ENCODE measurements at places on chromosomes 4 and X.

DNA sequence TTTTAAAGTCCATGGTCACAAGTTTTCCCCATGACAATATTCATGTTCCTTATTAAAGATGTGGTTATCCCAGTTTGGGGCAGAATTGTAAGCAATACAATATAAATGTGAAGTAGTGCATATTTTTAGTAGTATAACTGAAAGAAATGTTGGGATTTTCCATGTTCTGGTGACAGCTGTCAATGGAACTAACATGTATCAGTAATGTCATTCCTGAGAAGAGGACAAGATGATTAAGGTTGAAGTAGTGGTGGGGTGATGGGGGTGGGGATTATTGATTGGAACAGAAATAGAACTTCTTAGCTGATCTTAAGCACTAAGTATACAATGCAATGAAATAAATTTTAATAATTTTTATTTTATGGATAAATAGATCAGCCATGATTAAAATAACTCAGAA is 81.6 kb downstream of the PDHA2 start:
- no peak for DNase-seq

DNA sequence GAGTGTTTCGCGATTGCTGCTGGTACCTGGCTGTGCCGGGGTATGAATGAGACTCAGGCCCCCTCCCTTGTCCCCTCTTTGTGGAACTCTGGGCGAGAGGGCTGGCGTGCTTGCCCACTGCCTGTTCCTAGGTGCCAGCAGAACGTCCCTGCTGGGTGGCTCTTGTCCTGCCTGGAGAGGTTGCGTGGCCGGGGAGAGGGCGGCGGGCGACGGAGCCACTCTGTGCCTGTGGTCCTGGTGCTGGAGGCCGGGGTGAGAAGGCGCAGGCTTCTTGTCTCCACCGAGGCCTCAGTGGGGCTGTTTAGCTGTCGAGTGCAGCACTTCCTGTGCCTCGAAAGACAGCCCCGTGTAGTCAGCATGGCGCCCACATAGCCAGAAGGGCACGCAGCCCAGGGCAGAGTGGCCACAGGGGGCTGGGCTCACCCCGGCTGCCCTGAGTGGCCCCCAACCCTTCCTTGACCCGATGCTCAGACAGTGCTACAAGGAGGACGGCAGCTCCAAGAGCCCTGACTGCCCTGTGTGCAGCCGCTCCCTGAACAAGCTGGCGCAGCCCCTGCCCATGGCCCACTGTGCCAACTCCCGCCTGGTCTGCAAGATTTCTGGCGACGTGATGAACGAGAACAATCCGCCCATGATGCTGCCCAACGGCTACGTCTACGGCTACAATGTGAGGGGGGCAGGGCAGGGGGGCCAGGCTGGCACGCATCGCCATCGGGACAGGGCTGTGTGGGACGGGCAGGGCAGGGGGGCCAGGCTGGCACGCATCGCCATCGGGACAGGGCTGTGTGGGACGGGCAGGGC is 8.9 kb upstream of the UVSSA start:
- DNase-seq = no peak

DNA sequence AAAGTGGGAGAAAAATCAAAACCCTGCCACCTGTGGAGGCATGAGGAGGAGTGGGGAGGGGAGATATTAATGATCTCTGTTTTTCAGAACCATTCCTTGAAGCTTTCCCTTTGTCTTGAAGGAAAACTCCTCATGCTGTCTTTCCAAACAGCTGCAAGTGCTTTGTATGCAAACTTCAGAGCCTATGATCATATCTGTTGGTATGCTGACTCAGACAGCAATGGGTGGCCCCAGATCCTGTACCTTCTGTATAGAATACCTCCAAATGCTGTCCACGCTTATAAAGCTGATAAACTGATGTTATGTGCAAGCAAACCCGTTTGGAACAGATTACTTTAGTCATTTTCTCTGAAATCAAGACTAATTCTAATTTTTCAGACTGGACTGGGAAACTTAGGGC is 31.9 kb downstream of the BMP15 start:
- DNase-seq = no peak

- DNase-seq = no peak
Observed at GRCh38 chr4:65845199-65845773, 175.0 kb upstream of the EPHA5 start.

- no peak for DNase-seq
Observed at GRCh38 chrX:5907207-5907606, 321.5 kb downstream of the NLGN4X start.

DNA sequence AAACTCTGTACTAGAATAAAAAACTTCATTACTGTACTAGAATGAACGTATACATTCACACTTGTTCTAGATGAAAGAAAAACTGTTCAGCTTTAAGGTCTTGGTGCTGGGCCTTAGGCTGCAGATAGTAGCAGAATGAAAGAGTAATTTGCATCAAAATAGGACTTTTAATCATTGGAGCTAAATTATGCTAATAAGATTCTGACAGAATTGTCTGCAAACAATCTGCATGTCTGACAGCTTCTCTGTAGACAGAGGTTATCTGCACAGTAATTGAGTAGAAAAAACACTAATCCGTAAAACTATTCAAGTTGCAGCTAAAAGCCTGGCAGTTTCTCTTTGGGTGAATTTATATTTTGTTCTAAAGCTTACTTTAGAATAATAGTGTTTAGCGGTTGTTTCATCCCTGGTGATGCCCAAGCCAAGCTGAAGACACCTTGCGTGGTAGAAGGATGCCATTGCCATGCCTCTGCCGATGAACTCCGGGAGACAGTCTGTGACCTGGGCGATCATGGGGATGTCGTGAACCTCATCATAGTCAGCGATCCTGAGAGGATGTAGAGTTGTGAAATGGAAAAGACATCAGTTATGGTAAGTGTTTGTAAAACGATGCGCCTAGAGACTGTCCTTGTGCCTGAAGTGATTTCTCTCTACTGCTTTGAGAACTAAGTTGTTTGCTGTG is 25.3 kb downstream of the LRP2BP start:
- no peak for DNase-seq

GRCh38 chr4:173370130-173370476 is 651 bp upstream of the SAP30 start:
- no peak for DNase-seq

DNA sequence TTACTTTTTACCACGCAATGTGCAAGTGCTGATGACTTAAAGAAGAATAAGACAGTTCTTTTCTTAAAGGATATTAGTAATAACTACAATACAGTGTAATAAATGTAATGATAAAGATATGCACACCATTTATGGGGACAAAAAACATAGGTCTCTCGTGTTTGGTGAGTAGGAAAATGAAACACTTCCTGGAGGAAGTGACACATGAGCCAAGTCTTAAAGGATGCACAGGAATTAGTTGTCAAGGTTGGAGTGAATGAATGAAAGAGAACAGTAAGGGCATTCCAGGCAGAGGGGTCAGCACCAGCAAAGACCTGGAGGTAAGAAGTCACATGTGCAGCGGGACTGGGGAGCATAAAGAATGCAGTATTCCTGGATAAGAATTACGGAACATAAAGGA is 112.7 kb downstream of the SH3RF1 start:
- no peak for DNase-seq

DNA sequence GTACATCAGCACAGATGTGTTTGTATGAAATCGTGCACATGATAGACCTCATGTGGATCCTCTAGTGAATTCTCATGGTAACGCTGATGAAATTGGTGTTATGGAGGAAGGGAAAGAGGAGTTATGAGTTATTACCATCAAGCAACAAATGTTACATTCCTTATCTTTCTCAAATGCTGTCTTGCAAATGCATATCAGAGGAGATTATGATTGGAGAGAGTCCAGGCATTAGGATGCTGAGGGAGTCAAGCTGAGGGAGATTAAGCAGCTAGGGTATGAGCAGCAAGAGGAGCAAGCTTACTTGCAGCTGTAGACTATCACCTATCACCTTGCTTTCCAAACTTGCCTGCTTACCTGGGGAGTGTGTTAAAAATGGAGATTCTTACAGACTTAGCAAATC is 36.8 kb upstream of the SFRP2 start:
- no peak for DNase-seq

- DNase-seq = no peak
Observed at GRCh38 chrX:39063037-39063436, 261.8 kb downstream of the MID1IP1 start.

- no peak for DNase-seq
Observed at GRCh38 chr4:53235547-53235946, 130.3 kb downstream of the SCFD2 start.

DNA sequence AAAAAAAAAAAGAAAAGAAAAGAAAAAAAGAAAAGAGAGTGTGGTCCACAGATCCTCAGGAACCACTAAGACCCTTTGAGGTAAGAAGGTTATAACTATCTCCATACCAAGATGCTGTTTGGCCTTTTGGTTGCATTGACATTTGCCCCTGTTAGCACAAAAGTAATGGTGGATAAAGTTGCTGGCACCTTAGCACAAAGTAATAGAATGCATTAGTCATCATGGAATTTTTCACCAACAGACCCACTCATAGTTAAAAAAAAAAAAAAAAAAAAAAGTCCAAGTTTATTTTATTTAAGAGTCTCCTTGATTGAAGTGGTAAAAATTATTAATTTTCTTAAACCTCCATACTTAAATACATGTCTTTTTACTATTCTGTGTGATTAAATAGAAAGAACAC is 78.4 kb upstream of the RBPJ start:
- DNase-seq = no peak

DNA sequence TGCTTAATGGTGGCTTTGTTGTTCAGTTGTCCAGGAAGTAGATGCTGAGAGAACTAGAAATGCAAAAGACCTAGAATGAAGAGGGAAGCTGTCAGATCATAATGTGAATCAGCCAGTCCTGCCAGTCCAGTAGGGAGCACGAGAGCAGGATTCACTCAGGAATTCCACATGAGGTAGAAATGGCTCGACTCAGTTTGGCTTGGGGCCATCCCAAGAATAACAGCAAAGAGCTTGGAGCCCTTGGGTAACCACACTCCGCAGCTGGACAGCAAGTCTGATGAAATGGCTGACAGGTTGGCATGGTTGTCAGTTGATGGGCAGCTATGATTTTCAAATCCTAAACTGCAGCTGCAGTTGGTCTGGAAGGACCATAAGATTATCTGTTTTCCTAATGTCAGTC is 44.5 kb upstream of the WDR1 start:
- DNase-seq = no peak

DNA sequence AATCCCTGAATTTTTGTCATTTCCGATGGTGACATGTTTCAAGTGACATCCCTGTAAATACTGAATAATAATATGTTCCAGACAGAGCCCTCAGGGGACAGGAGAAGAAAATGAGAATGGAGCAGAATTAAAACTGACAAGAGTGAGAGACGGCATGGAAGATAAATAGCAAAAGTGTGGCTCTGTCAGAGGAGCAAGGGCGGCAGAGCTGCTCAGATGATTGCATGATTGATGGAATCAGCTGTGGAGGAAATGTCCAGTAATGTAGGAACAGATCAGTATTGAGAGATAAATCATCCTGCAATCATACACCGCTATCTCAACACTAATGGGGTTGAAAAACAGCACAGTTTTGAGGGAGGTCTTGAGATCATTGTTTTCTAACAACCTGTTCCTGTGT is 350.3 kb downstream of the STIM2 start:
- no peak for DNase-seq

- peak; percentile 22 for DNase-seq
Observed at GRCh38 chr4:113636877-113637276, 124.7 kb downstream of the CAMK2D start.

GRCh38 chrX:57528670-57529255 is 63.0 kb upstream of the ZXDB start:
- peak; percentile 1 for DNase-seq

DNA sequence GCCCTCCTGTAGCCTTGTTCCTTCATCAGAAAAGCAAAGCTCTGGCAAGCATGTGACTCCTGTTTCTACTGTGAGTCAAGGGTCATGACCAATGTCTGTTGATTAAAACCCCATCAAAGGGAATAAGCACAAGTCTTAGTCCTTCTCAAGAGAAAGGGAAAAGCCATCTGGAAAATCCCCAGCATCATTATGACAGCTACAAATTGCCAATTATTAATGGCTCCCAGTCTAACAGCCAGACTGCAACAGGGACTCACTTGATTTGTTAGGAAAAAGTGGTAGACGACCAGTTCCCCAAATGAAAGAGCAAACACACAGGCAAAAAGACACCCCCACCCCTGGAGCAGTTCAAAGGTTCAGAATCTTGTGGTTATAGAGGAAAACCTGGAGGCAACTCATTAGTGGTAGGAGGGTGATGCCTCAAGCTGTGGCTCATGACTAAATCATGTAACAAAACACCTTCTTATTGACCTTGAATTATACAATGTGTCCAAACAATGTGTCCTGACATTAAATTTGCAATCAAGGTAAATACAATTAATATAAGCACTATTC is 315.7 kb downstream of the HNRNPD start:
- no peak for DNase-seq

GRCh38 chr4:56540826-56541225 is 35.2 kb downstream of the ARL9 start:
- no peak for DNase-seq

DNA sequence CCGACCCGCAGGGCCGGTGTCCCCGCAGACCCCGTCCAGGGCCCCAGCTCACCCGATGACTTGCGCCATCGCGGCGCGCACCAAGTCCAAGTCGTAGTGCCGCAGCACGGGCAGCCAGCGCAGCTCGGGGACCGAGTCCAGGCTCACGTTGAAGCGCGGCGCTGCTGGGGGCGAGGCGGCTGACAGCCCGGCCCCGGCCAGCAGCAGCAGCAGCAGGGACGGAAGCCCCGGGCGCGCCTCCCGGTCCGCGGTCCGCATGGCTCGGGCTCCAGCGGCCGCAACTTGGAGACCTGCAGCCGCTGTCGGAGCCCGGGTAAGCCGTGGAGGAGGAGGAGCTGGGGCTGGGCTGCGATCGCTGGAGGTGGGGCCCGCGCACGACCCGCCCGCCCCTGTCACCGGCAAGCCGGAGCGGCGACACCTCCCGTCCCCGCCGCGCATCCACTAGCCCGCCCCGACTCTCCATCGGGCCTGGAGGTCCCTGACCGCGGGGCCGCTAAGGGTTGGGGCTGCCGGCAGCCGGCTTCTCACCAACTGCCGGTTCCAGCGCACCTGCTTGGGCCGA is at the start of gene NAAA:
NAAA (minus strand) TSS at position 322 of the 562 bp plus-strand sequence; CDS start at position 258, 64 bp downstream.
- DNase-seq = peak; percentile 81

DNA sequence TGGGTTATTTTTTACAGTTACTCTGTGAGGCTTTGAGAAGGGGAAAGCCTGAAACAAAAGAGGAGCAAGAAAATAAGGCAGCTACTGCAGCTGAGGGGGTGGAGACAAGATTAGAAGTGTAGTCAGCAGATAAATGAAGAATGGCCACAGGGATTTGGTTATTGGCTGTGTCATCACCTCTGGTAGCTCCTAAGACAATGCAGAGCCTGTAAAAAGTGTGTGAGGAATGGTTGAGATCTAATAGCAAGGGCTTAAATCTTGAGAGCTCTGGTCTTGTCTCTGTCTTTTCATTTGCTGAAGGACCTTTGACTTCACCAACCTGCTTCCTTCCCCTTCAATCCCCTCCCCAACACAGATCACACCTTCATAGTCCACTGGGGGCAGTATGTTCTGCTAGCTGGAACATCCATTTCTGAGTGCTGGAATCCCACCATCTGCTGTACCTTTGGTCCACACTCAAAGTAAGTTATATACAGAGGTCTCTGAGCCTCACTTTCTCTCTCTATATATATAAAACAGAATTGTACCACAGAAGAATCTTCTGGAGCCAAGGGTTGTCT is 213.7 kb upstream of the ZIC3 start:
- no peak for DNase-seq

- no peak for DNase-seq
Observed at GRCh38 chr4:138977524-138977923, 38.1 kb upstream of the NOCT start.

Measured in naive thymus-derived CD8-positive, alpha-beta T cell (primary cell).